ENCODE measurements at places on chromosomes 6 and 20.
A peak's percentile ranks its signal among the peaks of the same experiment; 100 is the strongest.

- no peak for DNase-seq
Observed at GRCh38 chr6:32659856-32660595, 6.4 kb downstream of the HLA-DQB1 start.

GRCh38 chr6:36154286-36154685 lies 24.0 kb downstream of the MAPK13 start:
- no peak for DNase-seq

DNA sequence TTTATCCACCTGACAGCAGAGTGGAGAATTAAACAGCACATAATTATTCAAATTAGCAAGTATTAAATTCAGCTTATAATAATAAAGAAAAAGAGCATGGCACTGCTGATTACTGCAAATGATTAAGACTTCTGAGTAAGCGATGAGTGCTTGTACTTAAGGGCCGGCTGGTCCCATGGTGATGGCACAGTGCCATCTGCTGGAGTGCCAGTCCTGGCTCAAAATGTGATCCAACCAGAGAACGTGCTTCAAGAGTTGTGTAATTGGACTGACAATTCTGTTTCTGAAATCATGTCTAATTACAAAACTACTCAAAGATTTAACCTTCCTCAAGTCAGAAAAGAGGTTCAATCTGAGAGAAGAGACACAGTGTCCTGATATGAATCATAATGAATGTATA lies 181.6 kb upstream of the RGS17 start:
- peak; percentile 48 for DNase-seq

GRCh38 chr20:45835329-45835765 lies 1.7 kb downstream of the SNX21 start:
- no peak for DNase-seq

DNA sequence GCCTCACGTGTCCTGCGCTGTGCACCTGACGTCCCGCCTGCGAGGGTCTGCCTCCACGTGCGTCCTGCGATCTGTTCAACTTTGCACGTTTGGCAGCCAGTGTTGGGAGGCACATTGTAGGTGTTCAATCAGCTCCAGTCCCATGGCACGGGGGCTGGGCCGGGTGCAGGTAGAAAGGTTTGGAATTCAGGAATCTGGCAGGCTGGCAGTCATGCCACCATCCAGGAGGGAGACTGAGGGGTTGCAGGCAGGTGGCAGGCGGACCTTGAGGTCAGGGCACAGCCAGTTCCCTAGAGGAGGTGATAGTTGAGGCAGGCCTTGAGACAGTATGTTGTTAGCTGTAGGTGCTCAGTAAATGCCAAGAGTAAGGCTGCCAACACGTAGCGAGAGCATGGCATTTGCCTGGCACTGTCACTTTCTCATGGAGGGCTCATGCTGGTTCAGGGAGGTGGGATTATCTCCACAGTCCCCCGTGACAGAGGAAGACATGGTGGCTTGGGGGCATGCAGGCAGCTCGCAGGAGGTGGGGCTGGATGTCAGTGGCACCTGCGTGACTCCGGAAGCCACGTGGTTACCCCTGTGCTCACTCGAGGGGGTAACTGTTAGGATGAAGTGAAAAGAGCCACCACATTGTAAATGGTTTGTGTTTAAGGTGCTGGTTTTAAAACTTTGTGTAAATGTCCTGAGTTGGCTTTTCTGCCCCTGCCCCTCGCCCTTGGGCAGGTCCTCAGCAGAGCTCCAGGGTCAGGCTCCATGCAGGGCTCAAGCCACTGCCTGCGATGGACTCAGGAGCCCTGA lies 111.8 kb upstream of the FRMD1 start:
- no peak for DNase-seq

GRCh38 chr6:30007132-30007764 lies 53.8 kb upstream of the POLR1H start:
- DNase-seq: peak; percentile 86

DNA sequence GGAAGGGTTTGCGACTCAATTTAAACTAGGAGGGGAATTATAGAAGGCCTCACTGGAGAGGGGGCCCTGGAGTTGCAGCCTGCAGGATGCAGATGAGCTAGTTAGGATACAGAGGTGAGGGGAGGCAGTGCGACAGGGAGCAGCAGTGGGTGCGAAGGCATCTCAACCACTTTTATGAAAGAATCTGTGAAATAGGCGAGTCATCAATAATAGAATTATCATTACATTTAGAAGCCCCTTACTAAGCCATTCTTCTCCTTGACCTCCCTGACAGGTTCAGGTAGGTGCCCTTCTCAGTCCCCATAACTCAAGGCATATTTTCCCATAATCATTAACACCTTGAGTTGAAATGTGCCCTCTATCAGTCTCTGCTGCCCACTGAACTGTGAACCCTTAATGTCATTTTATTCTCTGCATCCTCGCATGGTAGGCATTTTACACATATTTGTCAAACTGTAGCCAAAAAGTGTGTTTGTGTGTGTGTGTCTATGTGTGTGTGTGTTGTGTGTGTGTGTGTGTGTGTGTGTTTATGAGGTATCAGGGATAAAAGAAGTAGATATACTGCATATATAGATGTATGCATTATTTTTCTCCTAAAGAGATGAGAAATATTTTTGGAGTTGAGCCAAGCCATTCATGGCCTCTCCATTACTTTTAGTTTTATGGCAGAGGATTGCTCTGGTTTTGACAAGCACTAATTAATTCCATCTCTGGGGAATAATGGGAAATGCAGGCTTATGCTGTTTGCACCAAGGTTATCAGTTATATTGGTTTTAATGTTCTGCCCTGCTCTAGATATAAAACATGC lies 898.8 kb downstream of the KIF16B start:
- DNase-seq: no peak

DNA sequence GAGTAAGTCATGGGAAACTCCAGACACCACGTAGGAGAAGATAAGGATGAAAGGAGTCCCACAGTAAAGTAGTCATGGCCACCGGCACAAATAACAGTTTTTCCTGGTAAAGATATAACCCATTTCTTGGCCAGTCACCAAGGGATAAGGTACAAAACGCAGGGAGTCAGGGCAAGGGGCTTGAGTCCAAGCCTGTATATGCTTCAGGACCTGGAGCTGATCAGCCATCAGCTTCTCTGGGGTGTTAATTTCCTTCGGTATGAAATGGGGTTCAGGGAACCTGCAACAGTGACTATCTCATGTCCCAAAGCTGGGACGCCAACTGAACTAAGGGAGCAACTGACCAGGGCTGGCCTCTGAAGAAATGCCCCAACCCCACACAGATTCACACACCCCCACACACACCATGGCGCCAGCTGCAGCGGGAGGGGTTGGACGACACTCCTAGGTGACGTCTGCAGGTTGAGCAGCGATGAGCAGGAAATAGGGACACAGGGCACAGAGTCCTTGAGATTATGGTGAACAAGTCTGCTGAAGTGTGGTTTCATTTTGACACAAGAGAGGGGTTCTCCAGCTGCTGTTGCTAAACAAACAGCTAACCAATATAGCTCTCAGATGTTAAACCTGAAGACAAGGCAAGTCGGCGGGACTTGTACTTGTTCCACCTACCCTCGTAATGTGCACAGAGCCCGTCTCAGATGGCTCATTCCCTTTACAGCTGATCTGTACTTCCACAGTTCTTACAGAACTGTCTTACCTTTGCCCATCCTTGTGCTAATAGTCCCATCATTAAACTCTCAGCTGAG lies 7.4 kb upstream of the ADTRP start:
- DNase-seq: no peak

GRCh38 chr6:107866606-107867301 lies 42.6 kb upstream of the SCML4 start:
- no peak for DNase-seq

DNA sequence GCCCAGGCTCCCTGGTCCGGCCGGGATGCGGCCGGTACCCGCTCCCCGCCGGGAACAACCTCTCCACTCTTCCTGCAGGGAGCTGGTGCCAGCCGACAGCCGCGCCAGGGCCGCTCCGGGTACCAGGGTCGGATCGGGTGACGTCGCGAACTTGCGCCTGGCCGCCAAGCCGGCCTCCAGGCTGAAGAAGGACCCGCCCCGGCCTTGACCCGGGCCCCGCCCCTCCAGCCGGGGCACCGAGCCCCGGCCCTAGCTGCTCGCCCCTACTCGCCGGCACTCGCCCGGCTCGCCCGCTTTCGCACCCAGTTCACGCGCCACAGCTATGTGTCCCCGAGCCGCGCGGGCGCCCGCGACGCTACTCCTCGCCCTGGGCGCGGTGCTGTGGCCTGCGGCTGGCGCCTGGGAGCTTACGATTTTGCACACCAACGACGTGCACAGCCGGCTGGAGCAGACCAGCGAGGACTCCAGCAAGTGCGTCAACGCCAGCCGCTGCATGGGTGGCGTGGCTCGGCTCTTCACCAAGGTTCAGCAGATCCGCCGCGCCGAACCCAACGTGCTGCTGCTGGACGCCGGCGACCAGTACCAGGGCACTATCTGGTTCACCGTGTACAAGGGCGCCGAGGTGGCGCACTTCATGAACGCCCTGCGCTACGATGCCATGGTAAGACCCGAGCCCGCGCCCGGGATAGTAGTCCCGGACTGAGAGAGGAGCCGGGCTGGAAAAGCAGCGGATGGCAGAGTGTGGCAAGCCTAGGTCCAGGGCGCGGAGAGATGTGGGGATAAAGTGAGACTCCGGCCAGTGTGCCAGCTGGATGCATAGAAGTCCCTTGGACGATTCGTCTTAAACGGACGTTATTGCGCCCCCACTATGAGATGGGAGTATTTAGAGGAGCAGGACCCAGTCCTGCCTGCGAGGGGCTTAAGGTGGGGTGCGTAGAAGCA lies at the start of gene NT5E:
Gene NT5E, plus strand, starts transcription at position 266 of the 942 bp plus-strand sequence. Its CDS starts 57 bp downstream, at position 323.
- DNase-seq: no peak

GRCh38 chr6:88881451-88881850 lies 82.0 kb downstream of the RNGTT start:
- DNase-seq: no peak

DNA sequence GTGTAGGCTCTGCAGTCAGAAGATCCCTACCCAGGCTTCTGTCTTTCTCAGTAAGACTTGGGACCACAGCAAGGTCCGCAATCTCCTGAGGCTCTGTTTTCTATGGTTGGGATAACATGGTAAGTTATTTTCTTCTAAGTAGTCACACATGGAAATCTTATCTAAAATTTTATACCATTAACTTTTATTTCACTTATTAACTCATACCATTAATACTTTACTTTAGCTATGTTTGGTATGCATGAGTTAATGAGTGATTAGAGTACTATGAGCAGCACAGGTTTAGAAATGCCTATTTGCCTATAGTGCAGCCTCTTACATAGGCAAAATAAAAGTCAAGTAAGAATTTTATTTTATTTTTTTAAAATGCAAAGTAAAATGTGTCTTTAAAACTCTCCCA lies 27.2 kb downstream of the GINM1 start:
- DNase-seq: no peak

GRCh38 chr6:16433338-16433890 lies 195.0 kb downstream of the GMPR start:
- no peak for DNase-seq

DNA sequence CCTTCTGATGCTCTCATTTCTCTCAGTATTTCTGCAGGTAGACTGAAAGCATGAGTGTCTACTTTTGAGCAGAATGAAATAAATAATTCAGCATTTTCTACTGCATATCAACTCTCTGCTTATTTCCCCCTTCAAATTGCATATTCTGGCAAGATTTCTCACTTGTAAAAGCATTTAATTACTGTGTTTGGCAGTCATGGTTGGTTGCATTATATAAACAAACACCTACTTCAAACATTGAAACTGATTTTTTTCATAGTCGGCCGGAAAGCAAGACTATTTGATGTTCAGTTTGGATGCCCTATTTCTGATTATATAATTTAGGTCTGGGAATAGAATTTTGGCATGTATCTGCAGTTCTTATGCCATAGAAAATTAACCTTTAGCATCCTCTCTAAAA lies 73.1 kb downstream of the PLEKHG1 start:
- no peak for DNase-seq

- no peak for DNase-seq
Observed at GRCh38 chr6:108518714-108519576, 41.8 kb upstream of the FOXO3 start.

- no peak for DNase-seq
Observed at GRCh38 chr6:15441215-15441868, 195.5 kb downstream of the JARID2 start.

GRCh38 chr20:36306553-36307411 lies 643 bp downstream of the DLGAP4 start:
- no peak for DNase-seq

DNA sequence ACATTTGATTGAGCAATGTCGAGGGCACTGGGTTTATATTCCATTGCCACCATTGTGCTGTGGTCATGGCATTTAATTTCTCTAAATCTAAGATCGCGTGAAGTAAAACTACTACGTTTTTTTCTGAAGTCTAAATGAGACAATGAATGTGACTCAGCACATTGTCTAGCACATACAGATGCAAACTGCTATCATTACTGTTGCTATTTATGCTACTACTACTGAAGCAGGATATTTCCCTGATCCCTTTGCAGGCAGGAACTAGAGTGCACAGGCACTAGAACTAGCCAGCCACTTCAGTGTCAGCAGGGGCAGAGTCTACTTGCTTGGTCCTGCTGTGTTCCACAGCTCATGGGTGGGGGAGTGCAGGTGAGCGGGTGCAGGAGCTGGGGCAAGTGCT lies 449.7 kb downstream of the CDKAL1 start:
- no peak for DNase-seq

- DNase-seq: no peak
Observed at GRCh38 chr6:2221726-2222274, 23.6 kb downstream of the GMDS start.

- no peak for DNase-seq
Observed at GRCh38 chr20:12829170-12829569, 179.6 kb upstream of the SPTLC3 start.

DNA sequence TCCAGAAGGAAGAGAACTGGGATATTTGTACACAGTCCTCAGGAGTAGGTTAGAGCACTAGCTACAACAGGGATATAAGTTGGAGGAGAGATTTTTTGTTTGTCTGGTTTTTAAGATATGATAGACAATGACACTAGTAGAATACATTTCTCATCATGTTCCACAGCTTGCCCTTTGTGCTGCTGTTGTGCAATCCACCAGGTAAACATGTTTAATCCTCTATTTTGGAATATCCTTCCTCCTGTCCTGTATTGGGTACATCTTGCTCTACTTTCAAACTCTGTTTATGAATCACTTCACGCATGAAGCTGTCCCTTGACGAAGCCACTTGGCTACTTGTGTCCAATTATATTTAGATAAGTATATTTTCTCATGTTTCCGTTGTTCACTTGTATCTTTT lies 153.6 kb upstream of the TENT5A start:
- DNase-seq: no peak

GRCh38 chr6:52373151-52373690 lies 11.3 kb downstream of the PAQR8 start:
- no peak for DNase-seq

- DNase-seq: no peak
Observed at GRCh38 chr6:10837009-10837621, 1.2 kb downstream of the MAK start.

DNA sequence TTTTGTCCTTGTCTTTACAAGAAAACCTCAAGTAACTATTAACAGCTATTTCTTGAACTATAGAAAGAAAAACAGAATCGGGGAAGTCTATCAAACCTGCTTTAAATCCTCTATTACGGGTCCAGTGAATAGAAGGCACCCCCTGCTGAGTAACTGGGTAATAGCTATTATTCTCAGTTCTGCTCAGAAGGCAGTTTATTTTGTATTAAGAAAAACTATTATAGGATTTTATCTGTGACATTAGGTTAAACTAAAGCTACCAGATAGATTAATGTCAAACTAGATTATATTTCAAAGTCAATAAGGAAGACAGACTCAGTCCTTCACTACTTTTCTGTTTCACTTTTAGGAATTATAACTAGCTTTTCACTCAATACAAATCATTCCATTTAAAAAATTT lies 93.7 kb downstream of the DST start:
- no peak for DNase-seq
